CMK (cell line): ENCODE measurements at places on chromosomes 16 and 17.
A peak's percentile ranks its signal among the peaks of the same experiment; 100 is the strongest.

DNA sequence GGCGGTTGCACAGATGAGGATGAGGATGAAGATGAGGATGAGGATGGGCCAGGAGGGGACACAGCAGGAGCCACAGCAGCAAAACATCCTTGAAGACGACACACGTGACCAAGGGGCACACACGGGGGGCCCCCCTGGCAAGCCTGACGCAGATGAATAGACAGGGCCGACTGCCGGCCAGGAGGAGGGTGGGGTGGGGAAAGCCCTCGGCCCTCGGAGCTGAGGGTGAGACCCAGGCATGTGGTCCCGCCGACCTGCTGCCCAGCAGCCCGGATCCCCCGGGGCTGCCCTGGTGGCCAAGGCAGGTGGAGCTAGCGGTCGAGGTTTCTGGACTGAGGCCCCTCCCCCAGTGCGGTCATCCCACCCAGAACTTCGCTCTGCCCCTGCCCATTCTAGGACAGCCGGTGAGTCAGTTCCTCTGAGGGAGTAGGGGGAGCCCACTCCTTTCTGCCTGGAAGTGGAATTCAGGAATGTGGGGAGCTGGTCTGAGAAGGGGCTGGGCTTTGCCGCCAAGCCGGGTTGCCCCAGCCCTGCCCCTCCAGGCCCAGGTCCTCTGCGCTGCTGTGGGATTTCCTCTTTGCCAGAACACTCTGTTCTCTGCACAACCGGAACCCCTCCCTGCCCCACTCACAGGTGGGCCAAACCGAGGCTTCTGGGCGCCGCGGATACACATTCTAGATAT, 9.9 kb downstream of the CYGB start:
- no peak for DNase-seq

- DNase-seq, result no peak
Observed at GRCh38 chr16:28219282-28219681, 7.5 kb upstream of the XPO6 start.

DNA sequence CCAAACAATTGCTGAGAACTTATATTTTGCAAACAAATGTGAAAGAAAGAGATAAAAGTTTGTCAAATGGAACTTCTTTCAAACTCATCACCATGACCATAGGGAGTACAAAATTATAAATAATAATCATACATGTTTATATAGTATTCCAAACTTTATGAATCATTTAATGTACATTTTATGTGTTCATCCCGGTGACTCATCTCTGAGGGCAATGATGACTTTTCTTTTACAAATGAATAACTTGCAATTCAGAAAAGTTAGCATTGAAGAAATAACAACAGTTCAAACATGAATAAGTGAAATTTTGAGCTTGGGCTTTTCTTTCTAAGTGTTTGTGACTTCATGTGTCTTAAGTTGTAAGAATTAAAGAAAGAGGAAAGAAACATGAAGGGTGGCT, 66.3 kb upstream of the CDH8 start:
- DNase-seq, result no peak

- no peak for DNase-seq
Observed at GRCh38 chr16:1262846-1263221, 7.0 kb downstream of the TPSD1 start.

DNA sequence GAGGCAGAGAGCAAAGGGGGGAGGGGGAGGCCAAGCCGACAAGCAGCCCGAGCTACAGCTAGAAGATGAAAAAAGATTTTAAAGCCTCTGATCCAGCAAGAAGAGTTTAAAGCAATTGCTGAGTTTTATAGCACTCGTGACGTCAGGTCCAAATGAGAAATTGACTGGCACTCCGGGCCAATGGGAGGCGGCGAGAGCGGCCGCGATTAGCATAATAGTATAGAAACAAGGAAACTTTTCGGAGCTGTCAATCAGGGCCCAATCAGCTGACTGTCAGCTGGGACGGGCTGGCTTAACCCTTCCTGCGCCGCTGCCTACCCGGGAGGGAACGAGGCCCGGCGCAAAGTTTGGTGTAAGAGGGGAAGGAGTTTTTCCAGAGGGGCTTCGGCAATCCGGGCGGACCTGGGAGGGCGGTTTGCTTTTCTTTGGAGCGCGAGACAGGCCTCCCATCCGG, at the start of gene MAF:
Gene MAF (minus strand): TSS at position 100 of the 454 bp plus-strand sequence. CDS start 835 bp downstream, outside the sequence.
- no peak for DNase-seq

GRCh38 chr17:63250830-63251229, 195.3 kb downstream of the CYB561 start:
- DNase-seq, result no peak

DNA sequence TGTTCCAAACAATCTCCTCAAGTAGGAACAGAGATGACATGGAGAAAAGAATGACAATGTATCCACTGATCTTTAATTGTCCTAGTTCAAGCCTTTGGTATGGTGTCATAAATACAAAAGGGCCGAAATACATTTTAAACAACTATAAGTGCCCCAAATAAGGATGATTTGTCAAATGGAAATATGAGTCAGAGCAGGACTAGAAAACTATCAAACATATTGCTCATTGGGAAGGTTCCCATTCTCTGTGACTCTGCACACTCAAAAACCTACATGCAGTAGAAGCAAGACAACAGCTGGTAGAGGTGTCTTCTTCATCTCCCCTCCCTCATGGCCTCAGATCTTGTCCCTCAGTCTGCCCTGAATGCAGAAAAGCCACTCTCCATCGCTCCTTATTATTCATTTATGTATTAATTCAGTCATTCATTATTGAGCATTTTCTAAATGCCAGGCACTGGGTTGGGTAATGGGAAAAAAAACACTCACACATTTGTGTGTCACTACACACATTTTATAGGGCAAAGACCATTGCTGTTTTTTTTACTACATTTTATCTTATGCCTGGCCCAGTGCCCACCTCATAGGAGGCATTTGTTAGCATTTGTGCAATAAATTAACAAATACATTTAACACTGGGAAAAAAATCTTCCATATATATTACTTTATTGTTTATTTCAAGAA, 10.1 kb downstream of the CA10 start:
- DNase-seq, result no peak

GRCh38 chr17:13200671-13201070, 182.8 kb upstream of the ELAC2 start:
- DNase-seq, result no peak

GRCh38 chr17:17206913-17207335, 791 bp upstream of the PLD6 start:
- DNase-seq, result no peak

DNA sequence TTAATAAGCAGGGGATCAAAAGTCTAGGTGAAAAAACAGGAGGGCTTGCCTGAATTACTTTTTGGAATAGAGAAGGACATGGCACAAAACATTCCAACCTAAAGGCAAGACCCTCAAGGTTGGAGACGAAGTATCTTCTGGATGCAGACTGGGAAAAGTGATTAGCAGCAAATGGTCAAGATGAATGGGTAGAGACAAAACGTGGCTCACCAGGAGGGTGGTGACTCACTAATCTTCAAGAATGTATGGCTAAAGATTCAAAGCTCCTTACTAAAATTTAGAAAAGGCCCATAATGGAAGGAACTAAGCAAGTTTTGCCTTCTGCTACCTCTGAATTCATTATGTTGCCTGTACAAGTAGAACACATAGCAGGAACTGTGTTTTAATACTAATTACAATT, 469.5 kb upstream of the RBFOX1 start:
- no peak for DNase-seq

GRCh38 chr17:49680314-49680713, 2.4 kb upstream of the SPOP start:
- DNase-seq, result no peak

DNA sequence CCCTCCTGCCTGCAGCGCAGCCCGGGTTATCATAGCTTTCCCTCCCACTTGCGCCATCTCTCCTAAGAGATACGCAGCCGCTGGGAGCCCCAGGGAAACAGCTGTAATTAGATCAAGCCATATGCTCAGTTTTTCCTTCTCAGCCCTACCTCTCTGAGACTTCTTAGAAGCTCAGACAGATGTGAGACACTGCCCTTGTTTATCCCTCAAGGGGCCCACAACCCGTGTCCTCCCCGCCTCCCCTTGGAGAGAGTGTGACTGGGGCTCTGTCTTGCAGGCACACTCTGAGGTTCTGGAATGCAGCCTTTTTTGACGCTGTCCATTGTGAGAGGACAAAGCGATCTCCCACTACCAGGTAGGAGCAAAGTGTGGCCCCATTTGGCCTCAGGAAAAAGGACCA, 31.2 kb downstream of the CIBAR2 start:
- DNase-seq, result no peak

GRCh38 chr16:50335196-50335958, 33.4 kb downstream of the BRD7 start:
- no peak for DNase-seq

DNA sequence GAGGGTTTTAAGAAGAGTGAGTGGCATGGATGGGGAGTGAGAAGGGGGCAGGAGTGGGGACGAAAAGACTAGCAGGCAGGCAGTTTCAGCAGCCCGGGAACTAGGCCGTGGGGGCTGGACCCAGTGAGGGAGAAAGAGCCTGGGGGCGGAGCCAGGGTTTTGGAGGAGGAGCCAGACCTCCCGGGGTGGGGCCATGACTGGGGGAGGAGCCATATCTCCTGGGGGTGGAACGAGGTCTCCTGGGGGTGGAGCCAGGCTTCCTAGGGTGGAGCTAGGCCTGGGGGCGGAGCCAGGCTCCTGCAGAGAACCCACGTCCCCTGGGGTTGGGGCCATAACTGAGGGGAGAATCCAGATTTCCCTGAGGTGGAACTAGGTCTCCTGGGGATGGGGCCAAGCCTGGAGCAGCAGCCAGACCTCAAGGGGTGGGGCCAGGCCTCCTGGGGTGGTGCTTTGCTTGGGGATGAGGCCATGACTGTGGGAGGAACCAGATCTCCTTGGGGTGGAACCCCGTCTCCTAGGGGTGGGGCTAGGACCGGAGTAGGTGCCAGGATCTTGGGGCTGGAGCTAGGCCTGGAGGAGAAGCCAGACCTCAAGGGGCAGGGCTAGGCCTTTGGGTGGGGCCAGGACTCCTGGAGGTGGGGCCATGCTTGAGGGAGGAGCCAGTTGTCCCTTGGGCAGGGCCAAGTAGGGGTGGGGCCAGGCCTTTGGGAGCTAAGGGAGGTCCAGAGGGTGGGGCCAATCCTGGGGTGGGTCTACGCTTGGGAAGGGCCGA, 41.7 kb upstream of the JPH3 start:
- DNase-seq, result peak; percentile 73

GRCh38 chr17:60601447-60602384, 1.7 kb downstream of the PPM1D start:
- DNase-seq, result peak; percentile 50

- DNase-seq, result no peak
Observed at GRCh38 chr17:60851181-60851580, 173.5 kb downstream of the BCAS3 start.

DNA sequence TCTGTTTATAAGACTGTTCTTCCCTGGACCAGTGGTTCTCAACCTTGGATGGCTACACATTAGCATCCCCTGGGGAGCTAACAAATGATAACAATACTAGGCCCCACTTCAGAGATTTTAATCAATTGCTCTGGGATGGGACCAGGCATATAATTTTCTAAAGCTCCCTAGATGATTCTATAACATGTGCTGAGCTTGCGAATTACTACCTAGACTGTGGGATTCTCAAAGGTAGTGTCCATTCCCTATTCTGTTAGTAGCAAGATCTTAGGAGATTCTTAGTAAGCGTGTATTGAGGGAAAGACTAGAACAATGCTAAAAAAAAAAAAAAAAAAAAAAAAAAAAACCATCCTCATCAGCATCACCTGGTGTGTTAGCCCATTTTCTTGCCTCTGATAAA, 412.0 kb upstream of the CDH5 start:
- DNase-seq, result no peak

GRCh38 chr17:33983824-33984574, 271.1 kb upstream of the CCL2 start:
- no peak for DNase-seq

DNA sequence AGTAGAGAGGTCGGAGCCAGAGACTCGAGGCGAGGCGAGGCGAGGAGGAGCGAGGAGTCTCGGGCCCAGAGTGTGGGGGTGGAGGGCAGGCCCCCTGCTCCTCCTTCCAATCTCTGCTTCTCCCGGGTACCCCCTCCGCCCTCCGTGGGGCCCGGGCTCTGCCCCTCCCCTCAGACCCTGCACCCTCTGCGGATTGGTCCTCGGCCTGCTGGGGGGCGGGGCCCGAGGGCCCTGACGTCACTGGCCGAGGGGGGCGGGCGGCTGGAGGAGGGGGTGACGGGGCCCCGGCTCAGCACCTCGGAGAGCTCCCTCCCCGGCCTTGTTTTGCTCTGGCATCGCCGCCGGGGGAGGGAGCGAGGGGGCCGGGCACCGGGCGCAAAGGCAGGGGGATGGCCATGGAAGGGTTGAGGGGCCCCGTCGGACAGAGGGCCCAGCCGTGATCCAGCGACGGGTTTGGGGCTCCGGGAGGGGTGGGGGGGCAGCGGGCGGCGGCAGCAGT, at the start of gene RUNDC3A:
Gene RUNDC3A (plus strand): TSS at position 282 of the 499 bp plus-strand sequence. CDS start 232 bp downstream, outside the sequence.
- no peak for DNase-seq

GRCh38 chr16:55562936-55563335, 3.5 kb upstream of the CAPNS2 start:
- no peak for DNase-seq

DNA sequence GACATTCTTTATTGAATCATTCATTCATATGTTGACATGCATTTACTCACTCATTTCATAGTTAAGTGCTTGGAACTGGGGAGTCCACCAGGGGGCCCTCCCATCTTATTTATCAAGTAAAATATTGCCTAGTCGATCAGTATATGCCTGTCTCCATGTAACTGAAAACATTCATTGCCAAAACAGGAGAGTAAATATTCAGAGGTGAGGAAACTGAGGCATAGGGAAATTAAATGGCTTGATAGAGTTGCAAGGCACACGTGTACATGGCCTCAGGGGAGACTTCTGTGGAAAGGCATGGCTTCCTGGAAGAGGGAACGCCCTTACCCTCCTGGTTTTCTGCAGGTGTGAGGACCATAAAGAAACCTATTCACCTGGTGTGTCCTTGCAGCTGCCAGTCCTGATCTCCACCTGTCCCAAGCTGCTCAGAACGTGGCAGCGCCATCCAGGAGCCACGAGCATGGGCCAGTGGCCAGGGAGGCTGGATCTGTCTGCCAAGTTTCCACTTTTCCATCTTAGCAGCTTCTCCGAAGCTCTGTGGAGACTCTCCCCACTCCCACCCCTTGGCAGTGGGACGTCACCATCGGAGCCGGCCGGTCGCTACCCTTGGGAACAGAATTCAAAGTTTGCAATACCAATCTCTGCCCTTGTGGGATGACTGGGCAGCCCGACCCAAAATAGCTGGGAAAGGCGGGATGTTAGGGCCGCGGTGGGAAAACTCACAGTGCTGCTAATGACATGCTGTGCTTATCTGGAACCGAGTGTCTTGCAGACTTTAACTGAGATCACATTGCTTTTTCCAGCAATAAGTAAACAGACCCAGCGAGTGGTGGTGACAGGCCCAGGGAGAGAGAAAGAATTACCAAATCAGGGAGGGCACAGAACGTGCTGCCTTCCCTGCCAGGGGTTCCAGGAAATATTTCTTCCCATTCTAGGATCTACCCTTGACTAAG, 4.1 kb upstream of the C1QTNF1 start:
- DNase-seq, result no peak

- DNase-seq, result no peak
Observed at GRCh38 chr17:31448467-31449077, 57.1 kb downstream of the RAB11FIP4 start.

GRCh38 chr17:80774643-80775281, 216.9 kb upstream of the CHMP6 start:
- no peak for DNase-seq

- DNase-seq, result no peak
Observed at GRCh38 chr16:53068423-53068833, 13.6 kb downstream of the CHD9 start.

- no peak for DNase-seq
Observed at GRCh38 chr16:62816971-62817519, 780.8 kb upstream of the CDH8 start.

- no peak for DNase-seq
Observed at GRCh38 chr16:83530293-83530692, 277.5 kb upstream of the HSBP1 start.
